ENCODE measurements at places on chromosomes 5 and 9.

DNA sequence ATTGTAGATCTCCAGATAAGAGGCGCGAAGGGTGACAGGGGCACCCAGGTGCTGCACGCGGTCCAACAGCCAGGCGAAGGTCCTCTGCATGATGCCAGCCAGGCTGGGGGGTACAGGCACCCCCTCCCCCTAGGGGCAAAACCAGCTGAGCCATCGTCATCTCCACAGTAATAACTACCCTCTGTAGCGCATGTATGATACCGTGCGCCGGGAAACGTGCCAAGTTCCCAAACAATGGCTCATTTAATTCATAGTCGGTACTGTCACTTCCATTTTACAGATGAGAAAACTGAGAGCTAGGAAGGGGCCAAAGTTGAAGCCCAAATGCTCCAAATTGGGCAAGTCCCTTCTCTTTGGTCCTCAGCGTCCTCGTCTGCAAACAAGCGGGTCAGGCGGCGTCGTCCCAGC, 1.5 kb downstream of the KIF12 start:
- DNase-seq: no peak

DNA sequence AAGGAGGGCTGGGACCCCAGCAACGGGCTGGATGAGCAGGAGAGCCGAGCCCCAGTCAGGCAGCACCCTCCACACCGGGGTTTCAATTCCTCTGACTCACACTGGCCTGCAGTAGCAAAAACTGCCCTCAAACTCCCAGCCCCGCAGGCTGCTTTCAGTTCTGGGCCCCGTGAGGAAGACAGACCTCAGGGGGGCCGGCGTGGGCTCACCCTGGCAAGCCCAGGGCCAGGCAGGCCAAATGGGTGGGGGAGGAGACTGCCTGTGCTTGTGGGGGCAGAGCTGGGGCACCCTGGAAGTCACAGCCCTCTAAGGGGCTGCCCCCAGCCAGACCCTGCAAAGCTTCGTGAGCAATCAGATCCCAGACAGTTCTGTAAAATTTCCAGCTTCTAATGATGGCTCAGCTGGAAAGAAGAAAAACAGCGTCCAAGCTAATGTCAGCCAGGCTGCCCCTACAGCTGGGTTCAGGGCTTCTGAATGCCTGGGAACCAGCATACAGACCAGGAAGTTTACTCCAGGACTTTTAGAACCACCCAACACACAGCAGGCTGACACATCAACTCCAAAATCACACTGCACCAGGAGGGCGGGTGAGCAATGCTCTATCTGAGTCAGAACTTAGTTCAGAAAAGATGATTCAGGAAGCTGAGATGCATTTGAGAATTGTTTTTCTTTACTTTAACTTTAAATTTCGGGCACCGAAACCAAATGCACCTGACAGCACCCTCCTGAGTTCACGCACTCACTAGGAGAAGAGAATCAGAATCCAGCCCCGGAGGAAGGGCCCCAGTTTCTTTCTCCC, 34.7 kb downstream of the LPCAT1 start:
- DNase-seq: no peak

DNA sequence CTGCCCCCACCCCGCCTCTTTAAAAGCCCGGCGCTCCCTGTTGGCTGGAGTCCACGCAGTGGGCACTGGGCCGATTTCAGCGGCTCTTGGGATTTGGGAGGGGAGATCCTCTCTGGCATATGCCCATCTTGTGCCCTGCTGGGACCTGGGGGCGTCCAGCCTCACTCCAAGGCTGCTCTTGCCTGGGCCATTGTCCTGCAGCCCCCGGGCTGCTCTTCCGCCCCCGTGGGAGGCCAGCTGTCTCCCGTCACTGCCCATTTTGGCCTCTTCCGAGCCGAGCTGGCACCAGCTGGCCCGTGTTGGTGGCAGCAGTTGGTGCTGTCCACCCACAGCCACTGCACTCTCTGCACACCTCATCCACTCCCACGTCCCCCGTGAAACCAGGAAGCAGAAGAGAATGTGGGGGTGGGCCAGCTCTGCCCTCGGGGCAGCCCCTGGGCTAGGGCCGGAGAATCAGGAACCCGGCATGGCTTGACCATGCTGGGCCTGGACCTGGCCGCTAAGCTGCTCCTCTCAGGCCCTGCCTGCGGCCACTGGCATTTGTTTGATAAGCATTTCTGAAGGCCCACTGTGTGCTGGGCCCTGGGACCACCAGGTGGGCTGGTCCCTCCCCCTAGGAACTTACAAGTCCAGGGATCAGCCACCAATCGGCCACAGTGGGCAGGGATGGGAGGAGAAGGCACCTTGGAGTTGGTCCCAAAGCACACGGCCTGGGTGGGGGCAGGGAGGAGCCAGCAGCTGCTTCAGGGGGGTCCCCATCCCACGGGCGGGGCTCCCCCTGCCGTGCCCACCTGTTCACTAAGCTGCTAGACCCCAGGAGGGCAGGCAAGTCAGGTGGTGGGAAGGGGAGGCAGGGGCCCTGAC, 2.2 kb downstream of the C8G start:
- DNase-seq: no peak

DNA sequence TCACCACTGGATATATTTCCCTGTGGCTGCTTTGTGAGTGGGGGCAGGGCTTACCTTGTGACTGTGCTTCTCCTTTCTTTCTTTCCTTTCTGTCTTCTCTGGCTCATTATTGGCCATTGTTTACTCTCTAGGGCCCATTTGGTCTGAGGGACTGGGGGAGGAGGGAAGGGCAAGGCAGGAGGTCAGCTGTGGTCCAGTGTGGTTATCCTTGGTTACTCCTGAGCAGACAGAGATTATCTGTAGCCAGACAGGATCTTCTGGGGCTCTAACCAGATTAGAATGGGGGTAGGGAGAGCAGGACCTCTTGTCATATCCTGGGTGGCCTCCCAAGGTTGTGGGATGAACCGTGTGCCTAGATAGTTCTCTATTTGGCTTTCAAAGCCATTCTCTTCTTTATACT, 71.2 kb downstream of the ANKRD55 start:
- DNase-seq: no peak

DNA sequence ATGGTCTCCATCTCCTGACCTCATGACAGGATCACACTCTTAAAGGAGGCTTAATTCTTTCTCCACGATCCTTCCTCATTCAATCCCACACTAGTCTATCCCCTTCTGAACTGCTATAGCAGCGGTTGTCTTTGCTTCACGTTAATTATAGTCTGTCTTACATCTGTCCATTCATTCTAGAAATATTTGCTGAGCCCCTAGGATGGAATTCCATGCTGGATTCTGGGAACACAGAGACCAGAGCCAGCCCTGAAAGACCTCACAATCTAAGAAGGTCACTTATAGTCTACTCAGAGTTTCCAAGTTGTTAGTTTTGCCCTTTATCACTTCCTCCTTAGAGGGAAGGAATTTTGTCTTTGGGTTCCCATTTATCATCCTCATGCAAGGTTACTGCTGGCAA, 193.5 kb downstream of the GAS1 start:
- no peak for DNase-seq

- DNase-seq: no peak
Measured at GRCh38 chr5:154472871-154473580, 5.0 kb downstream of the HAND1 start.

GRCh38 chr5:169615561-169615960, 21.5 kb upstream of the DOCK2 start:
- DNase-seq: no peak

DNA sequence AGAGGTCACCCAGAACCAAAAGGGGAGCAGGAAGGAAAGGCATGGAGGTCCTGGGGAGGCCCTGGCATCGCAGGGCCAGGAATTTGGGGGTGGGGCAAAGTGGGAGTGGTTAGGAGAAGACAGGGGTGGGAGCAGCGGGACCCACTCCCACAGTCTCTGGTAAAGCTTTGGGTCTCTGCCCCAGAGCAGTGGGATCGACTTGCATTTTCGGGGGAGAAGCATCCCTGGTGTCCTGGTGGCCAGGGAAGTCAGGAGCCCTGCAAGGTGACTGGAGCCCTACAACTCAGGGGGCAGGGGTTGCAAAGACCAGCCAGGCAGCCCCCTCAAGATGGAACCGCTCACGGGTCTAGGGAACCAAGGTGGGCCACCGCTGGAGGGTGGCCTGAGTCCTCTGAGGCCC, 22.4 kb upstream of the GTF3C5 start:
- no peak for DNase-seq

DNA sequence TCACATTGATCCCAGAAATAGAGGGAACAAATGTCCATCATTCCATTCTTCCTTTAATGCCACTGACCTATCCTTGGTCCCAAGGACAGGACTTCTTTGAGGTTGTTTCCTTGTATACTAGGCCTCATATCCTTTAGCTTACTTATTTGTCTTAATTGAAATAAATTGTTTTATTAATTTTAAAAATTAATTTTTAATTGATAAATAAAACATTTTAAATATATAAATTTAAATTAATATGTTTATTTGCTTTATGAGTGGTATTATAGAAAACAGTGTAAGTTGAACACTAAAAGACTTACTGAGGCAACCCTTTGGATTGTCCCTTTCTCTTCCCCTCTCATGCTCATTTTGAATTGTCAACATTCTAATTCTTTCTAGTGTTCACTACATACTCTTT, 556.9 kb upstream of the NUDT12 start:
- DNase-seq: no peak

GRCh38 chr5:128635379-128635778, 97.3 kb upstream of the FBN2 start:
- DNase-seq: no peak

GRCh38 chr5:127092690-127093089, 19.4 kb upstream of the C5orf63 start:
- DNase-seq: no peak

- no peak for DNase-seq
Measured at GRCh38 chr5:147819261-147819770, 12.2 kb downstream of the SPINK1 start.

DNA sequence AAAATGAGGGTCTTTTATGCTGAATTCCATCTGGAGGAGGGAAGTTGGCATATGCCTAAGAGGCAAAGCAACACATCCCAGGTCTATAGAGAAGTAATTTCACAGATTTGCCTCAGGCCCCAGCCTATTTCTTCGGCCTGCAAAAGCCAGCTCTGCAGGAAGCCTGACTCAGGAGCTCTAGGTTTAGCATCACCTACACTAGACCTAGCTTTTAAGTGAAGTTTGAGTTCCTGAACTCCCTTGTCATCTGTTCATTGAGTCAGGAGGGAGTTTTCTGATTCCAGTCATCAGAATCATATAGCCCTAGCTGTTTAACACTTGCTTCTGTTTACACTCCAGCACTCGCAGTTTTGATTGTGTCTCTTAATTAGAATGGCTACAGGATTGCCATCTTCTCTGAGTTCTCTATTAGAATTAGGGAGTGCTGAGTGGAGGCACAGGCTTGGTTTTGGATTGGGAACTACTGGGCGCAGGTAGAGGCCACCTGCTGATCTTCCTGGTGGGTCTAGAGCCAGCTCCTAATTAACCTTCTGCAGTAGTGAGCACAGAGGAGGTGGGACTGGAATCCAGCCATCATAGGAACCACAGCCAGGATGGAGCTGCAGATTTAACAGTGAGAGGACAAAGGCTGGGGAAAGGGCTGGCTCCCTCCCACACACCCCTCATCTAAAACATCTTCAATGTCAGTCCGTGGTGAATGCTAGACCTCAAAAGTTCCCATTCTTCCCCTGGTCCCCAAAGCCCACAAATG, 179.5 kb downstream of the TRIO start:
- no peak for DNase-seq

- no peak for DNase-seq
Measured at GRCh38 chr9:18056993-18057369, 417.0 kb upstream of the ADAMTSL1 start.

DNA sequence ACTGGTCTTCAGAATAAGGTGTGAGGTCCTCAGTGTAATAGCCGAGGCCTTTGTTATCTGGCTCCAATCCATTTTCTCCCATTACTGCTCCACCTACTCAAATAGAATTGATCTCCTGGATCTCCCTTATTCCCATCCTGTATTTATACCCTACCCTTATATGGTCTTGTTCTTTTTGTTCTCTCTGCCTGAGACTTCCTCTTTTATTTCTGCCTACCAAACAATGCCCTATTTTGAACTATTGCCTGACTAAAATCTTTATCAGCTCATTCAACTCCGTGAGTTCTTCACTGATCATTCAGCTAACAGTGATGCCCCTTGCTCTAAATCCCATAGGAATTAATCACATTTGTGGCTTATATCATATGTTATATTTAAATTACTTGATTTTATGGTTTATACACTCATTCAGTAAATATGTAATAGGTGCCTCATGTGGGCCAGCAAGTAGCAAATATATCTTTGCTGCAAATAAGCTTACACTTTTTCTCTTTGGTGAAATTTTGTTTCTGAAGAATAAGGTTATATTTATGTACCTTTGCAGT, 417.5 kb upstream of the MEF2C start:
- no peak for DNase-seq

GRCh38 chr5:112348387-112348786, 70.7 kb downstream of the EPB41L4A start:
- DNase-seq: no peak

DNA sequence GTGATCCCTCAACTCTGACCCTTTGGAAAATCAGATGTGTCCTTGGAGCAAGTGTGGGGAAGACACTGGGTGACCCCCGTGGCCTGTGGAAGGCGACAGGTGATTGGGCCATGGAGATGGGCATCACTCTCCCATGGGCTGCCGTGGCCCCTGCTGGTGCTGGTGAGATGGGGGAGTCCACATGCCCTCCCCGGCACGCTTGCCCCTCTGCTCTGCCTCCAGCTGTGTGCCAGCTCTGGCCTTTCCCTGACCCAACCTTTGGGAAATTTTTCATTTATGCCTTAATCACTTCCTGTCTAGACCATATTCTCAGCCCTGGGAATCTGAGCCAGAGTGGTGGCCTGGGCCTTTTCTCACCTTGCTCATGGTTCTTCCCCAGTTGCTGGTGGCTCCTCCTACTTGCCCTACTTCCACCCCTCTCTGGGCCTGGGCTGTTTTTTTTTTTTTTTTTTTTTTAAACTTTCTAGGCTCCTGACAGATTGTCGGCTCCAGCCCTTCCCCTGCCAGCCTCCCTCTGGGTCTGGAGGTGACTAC, 56.6 kb downstream of the RGS3 start:
- DNase-seq: no peak

- DNase-seq: no peak
Measured at GRCh38 chr5:166772770-166773169, 1518.7 kb upstream of the WWC1 start.

- no peak for DNase-seq
Measured at GRCh38 chr5:32583582-32584232, 1.6 kb upstream of the SUB1 start.

DNA sequence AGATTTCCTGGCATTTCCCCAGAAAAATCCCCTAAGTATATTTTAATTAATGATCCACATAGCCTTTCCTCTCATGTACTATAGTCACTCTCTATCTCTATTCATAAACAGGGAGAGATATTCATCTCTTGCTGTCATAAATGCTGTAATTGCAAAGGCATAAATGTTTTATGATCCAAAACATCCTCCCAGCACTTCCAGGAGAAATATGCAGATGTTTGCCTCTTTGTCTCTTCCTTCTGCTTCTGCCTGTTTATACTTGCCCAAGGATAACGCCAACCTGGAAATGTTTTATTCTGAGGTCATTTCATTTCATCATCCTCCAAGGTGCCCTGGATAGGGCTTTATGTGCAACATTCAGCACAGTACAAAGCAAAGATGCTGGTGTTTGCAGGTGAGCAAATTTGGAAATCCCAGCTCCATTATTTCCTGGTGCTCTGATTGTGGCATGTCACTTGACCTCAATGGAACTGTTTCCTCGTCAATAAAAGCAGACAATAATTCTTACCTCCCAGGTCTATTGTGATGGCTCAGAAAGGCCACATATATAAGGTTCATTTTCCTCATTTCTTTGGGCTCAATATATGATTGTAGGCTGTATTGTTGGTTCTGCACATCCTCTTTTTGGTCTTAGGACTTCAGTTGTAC, 6.9 kb downstream of the TNFSF15 start:
- no peak for DNase-seq
